Stimulated activated CD4-positive, alpha-beta T cell treated with anti-CD3 and anti-CD28 coated beads, TNF-alpha, amount 100 ng/mL, for 4 hours (primary cell): ENCODE measurements at places on chromosomes 5 and 9.

DNA sequence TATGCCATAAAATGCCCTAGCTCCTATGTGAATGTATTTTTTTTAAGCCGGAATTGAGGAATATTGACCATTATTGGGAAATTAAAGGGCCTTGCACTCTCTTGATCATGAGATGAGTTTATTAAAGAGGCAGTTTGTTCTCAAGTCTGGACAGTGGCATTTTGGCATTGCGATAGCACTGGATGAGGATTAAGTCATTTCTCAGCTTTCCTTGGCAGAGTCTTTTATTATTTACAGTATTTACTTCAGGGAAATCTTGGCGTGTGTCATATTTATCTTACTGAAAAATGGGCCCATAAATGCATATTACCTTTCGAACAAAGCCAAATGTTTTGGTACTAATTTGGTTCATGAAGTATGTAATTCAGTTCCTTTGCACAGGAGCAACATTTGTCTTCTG lies 194.4 kb downstream of the EBF1 start:
- DNase-seq = no peak

- DNase-seq = no peak
Measured at GRCh38 chr9:104896131-104896530, 31.8 kb downstream of the ABCA1 start.

- DNase-seq = no peak
Measured at GRCh38 chr9:98708933-98709911, at the start of gene GABBR2. GABBR2 (minus strand) TSS chr9:98708935; CDS start chr9:98708737, 198 bp downstream.

DNA sequence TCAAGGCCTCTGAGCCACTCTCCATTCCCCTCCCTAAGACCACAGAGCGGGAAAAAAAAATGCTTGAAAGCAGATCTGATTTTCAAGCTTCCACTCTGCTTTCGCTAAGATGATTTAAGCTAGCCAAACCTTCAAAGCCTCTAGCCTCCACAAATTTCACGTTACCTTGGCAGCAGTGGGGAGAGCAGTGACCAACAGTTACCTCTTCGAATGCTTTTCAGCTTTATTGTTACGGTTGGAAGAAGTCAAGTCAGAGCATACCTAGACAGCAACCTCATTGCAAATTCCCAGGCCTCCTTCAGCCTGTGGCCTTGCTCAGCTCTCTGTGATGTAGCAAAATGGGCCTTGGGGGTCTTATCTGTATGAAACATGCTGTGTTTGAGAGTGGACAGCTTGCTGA lies 89.6 kb downstream of the FRMD3 start:
- DNase-seq = no peak

GRCh38 chr5:161085056-161085455 lies 233.0 kb upstream of the ATP10B start:
- no peak for DNase-seq

DNA sequence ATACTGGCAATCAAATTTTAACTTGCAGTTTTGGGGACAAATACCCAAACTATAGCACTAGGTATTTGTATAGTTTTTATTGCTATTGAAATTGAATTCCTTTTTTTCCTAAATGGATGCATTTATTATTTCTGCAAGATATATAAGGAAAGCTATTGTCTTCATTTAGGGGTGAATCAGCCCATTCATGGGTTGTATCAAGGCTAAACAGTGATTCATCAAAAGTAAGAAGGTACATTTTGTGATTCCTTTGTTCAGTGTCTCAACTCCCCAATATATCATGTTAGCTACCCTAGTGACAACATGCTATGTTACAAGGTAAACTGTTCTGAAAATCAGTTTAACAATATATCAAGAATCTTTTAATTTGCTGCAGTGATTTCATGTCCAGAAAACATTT lies 185.7 kb downstream of the PLK2 start:
- no peak for DNase-seq

GRCh38 chr5:52988335-52989024 lies 672 bp upstream of the ITGA2 start:
- DNase-seq = no peak

DNA sequence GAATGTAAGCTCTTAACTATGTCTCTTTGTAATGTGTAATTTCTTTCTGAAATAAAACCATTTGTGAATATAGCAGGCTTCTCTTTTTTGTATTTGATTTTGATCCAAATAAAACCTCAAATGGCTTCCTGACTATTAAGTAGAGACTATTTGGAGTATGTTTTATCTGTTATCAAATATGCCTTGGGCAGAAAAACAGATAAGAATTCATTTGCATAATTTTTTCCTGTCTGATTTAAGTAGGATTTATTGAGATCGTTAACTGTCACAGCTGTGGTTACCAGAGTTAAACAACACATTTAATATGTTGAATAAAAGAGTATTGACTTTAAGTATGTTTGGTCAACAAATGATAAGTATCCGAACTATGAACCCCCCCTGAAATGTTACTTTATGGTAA lies 104.9 kb downstream of the MELK start:
- no peak for DNase-seq

DNA sequence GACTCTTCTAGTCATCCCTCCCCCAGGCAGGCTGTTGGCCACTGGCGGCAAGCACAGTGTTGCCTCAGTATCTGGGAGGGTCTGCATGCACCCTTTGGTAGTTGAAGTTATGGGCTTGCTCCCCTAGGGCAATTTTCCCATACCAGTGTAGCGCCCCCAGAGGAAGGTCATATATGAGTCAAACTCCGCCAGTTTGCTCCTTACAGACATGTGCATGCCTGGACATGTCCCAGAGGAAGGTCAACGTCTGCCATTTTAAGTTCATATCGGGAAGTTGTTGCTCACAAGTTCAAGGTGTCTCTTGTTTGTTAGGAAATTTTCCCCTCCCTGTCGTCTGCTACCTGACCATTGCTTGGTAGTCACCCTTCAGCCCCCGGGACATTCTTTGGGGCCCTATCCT lies 51.3 kb upstream of the MROH2B start:
- DNase-seq = no peak

GRCh38 chr5:126433701-126434100 lies 10.5 kb downstream of the GRAMD2B start:
- DNase-seq = no peak

- no peak for DNase-seq
Measured at GRCh38 chr9:132597073-132597775, 14.8 kb downstream of the BARHL1 start.

- DNase-seq = no peak
Measured at GRCh38 chr5:44747396-44747795, 61.4 kb upstream of the MRPS30 start.

GRCh38 chr9:99057665-99058625 lies 47.0 kb upstream of the TGFBR1 start:
- DNase-seq = peak; percentile 14

DNA sequence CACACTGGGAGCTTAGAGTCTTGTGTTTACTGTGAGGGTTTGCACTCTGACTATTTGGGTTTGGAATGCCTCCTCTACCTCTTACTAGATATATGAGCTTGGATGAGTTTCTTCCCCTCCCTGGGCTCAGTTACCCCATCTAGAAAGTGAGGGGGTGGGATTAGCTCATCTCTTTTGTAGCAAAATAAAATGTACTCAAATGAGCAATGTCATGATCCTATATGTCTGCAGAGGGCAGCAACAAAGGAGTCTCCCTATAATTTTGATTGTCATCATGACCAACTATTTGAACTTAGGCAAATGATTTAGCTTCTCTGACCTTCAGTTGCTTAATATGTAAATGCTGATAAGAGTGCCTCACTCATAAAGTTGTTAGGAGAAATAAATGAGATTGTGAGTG lies 109.0 kb downstream of the DPYSL3 start:
- no peak for DNase-seq

DNA sequence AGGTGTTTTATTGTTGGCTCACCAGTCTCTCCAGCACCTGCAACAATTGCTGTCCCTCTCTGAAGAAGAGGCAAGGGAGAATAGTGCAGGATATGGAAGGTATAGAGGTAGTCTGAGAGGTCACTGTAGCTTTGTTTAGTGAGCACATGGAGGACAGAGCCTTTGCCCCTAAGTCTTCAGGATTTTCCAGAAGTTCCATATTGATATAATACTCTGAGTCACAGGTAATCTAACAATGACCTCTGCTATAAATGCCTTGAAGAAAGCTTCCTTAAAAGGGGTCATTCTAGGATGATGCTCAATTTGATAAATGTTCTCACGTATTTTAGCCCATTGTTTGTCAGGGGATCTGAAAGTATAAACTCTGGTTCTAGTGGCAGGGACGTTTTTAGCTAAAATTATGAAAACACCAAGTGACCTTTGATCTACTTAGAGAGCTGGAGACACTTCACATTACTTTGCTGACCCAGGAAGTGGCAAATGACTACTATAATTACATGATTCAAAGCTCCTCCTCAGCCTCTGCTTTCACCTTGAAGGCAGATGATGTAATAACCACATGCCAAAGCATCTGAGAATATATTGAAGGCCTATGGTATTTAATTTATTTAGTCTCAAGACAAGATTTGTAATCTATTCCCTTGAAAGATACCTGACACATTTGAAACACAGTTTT lies 366.9 kb upstream of the NUDT12 start:
- no peak for DNase-seq

- no peak for DNase-seq
Measured at GRCh38 chr5:56039985-56040384, 45.2 kb upstream of the IL6ST start.

DNA sequence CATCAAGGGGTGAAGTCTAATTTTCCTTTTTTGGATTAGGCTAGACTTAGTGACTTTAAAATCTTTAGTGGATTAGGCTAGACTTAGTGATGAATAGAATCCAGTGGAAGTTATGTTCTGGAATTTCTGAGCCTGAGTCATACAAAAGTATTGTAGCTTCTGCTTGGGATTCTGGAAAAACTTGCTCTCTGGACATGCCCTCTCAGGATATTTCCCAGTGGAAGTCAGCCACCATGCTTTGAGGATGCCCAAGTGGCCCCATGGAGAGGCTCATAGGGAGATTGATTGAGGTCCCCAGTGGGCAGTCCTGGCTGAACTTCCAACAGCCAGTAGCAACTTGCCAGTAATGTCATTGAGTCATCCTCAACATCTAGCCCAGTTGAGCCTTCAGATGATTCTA lies 112.4 kb upstream of the PRLR start:
- DNase-seq = no peak

GRCh38 chr5:95870105-95870672 lies 47.7 kb upstream of the GLRX start:
- DNase-seq = peak; percentile 25

DNA sequence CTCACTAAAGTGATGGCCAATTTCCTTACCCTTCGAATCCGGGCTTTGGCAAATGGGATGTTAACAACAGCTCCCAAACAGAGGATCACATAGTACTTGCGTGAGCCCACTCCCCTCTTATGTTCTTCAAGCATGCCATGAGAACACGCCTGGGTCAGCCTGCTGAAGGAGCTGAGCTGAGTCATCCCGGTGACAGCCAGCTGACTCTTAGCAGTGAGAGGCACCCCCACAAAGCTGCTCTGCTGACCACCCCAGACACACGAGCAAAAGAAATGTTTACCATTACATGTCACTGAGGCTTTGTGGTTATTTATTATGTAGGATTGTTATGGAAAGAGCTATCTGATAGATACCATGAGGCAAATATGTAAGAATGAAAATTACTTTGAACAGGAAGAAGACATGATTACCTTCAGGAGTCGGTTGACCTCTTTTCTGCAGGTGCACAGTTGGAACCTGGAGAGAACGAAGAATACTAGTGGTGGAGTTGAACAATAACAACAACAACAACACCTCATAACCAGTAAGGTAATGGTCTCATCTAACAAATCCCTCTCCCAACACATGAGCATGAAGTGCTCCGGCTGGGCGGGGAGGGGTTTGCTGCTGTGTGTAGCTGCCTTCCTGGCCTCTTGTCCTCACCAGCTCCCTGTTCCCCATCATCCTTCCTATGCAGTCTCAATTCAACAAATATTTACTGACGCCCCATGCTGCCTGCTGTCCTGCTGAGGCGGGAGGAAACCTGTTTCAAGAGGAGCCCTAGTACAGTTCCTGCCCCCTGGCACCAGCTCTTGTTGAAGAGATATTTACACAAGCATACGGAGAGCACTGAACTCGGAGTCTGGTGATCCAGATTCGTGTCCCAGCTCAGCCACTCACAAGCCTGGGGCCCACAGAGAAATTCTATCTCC lies 69.4 kb upstream of the LHFPL2 start:
- DNase-seq = no peak

DNA sequence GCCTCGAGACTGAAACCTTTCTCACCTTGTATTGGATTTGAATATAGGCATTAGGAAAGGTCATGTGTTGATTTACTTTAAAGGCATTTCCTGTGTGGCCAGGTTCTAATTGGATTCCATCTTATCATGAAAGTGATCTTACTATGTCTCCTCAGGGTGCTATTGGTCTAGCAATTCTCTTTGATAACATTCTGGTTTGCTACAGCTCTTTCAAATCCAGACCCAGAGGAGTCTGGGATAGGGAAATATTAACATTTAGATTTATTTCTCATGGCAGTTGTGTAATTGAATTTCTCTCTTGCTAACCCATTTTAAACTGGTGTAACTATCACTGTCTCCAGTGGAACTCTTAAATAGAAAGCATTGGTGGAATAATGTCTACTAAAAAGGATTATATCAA lies 69.9 kb upstream of the NMUR2 start:
- no peak for DNase-seq

DNA sequence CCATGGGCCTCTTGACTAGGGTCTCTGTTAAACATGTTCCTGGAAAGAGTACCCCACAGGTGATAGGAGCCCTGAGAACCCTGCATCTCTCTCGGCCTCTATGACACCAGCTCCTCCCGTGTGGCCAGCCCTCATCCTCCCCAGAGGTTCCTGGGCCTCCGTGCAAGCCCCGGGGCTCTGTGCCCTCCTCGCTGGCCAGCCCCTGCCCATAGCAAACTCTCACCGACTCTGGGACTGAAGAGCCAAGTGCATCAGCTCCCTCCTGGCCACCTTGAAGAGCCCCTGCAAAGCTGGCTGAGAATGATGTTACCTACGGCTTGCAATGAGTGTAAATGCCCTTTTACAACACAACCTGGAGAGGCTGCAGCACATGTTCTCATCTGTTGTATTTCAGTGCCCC lies 224.4 kb downstream of the ROR2 start:
- no peak for DNase-seq

DNA sequence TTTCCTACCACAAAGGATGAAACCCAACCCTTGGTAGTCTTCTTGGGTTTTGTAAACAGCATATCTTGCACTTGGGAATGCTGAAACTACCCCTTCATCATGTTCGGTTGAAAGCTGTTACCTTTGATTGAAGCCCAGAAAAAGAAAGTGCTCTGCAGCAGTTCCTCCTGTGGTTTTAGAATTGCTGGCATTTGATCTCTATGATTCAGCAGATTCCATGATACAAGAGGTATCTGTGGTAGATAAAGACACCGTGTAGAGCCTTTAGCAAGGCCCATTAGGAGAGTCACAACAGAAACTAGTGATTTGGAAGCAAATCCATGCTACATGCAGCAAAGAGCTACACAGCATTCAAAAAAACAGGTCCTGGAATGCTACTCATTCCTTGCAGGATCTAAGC lies 557.0 kb downstream of the TLE1 start:
- no peak for DNase-seq

DNA sequence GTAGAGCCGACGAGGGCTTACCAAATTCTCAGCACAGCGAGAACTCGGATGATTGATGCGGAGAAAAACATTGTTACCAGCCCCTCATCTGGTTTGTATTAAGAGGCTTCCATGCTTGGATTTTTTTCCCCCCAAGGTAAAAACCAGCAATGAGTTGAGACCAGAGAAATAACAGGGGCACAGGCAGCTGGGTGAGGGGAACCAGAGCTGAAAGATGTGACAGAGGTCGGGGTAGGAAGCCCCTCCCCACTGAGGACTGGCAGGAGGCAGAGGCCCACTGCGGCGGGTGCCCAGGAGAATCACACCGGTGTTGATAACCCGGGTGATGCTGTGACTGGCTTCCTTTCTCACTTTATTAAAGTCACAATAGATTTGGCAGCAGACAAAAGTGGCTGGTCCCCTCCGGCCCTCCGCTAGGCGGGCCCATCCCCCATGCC lies 116.5 kb upstream of the PHYKPL start:
- no peak for DNase-seq
